Activated T-helper 1 cell treated with anti-CD3 and anti-CD28 coated beads, Interleukin-2, amount 50 U/mL, for 16 hours (primary cell): ENCODE measurements at places on chromosomes 12 and 14.

- no peak for DNase-seq
These were observed 117.2 kb downstream of the TMX1 start for GRCh38 chr14:51357250-51357649.

DNA sequence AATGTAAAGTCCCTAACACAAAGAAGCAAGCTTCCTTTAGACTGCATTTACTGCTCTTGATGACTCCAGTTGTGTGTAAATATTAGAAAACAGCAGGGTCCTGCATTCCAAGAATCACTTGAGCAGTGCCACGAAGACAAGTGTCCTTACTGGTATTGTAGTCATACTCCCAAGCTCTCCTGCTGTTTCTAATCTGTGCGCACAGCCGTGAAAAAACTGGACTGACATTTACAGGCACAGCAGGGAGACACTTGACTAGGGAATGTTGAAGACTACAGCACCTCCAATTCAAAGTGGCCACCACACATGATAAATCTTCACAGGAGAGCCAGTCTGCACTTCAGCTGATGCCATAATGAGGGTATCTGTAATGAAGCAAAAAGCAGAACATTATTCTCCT lies 91.4 kb downstream of the VRK1 start:
- no peak for DNase-seq

DNA sequence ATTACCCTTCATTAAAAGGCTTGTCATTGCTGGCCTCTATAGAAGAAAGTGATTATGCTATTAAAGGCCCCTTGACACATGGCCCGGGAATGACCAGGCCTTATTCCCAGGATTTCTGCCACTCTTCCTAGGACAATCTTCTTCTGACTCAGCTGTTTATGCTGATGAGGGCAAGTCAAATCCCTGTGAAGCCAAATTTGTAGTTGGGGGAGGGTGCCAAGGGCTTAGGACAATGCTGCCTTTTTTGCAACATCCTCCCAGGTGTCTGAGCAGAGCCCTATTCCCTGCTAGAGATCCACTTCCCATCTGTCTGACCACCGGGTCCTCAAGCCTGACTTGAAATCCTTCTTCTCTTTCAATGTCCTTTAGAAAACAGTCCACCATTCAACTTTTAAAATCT lies 230.7 kb upstream of the SRRM4 start:
- no peak for DNase-seq

DNA sequence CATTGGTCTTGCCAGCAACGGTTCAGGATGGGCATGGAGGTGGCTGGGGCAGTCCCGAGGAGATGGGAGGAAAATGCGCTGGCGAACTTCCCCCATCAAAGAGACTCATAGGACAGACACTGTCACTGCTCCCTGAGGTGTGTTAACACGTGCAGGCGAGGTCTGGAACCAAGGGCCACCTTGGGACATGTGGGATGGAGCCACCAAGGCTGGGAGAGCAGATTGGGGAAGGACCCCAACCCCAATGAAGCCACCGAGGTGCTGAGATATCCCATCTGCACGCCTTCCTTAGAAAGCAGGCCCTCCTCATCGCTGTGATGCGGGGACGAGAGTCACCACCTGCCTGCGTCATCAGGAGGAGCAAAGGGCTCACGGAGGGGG lies 16.9 kb upstream of the BEGAIN start:
- no peak for DNase-seq
